ENCODE measurements at places on chromosomes 12 and 14. TPM values are rescaled to one million over a fixed set of nuclear protein-coding genes. Genes with fewer than 3 reads are reported as not detected.

DNA sequence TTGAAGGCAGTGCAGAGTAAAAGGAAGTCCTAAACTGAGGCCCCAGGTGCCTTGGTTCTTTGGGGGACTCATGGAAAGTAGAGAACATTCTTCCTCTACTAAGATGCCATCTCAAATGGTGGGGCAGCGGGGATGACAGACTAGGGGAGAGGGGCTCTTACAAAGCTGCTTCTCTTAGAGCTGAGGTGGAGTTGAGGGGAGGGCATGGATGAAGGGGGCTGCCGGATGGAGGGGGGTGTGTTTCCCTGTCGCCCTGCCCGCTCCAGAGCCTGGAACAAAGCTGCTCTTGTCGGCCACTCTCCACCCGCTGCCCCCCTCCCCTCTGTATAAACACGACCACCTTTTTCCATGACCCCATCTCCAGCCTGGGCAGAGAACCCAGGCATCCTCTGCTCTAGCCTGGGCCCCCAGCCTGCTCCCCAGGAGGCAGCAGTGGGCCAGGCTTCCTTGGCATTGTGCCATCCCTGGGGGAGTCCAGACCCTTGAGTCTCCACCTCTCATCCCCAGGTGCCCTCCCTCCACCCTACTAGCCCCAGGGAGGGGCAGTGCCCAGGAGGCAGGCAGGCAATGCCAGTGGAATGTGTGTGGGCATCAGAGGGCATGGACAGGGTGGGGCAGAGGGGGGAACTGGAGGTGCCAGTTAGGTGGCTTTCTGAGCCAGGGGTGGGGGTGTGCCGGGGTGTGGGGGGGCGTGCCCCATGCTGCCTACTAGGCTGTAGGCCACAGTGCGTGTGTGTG, 1.7 kb downstream of the RARG start:
- no peak for DNase-seq

GRCh38 chr12:66279123-66279712, 23.1 kb upstream of the HELB start:
- no peak for DNase-seq

- DNase-seq, result no peak
Measured at GRCh38 chr12:69947897-69948296, 122.9 kb downstream of the MYRFL start.

The IL23A gene
- total RNA-seq, result not detected

The CLEC1A gene
- 0.54 TPM for total RNA-seq
